Activated CD8-positive, alpha-beta memory T cell treated with anti-CD3 and anti-CD28 coated beads for 48 hours (primary cell): ENCODE measurements at places on chromosomes 2 and 18.

- DNase-seq = no peak
These were observed 96.1 kb downstream of the LTBP1 start for GRCh38 chr2:33042819-33043218.

DNA sequence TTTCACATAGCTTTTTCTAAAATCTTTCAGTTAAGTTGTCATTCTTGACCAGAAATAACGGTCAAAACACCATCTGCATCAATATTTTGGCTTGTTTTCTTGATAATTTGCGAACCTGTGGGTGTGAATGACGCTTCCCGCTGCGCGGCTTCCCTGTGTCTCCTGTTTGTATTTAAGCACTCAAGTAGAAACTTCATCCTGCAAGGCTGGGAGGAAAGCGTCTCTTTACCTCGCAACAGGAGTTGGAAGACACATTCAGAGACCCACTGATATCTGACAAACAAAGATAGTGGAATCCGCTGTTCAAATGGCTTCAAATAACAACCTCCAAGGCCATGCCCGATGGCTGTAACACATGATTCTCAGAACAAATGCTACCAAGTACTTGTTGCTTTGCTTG, 704.9 kb downstream of the DCDC2C start:
- DNase-seq = no peak

GRCh38 chr18:73636355-73636754, 511.3 kb downstream of the FBXO15 start:
- no peak for DNase-seq

DNA sequence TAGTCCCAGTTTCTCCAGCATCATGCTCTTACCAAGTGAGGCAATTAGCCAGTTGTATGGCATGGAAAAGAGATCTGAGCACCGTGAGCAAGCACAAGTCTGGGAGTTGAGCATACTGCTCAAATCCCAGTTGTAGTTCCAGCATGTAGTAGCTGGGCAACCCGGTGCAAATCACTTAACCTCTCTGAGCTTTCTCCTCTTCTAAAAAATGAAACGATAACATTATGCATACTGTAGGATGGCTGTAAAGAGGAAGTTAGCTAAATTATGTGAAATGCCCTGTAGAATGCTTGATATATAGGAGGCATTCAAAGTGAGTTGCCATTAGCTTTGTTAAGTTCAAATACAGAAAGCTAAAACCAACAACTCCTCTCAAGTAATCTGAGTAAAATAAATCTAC, 164.0 kb upstream of the ZEB2 start:
- DNase-seq = no peak

DNA sequence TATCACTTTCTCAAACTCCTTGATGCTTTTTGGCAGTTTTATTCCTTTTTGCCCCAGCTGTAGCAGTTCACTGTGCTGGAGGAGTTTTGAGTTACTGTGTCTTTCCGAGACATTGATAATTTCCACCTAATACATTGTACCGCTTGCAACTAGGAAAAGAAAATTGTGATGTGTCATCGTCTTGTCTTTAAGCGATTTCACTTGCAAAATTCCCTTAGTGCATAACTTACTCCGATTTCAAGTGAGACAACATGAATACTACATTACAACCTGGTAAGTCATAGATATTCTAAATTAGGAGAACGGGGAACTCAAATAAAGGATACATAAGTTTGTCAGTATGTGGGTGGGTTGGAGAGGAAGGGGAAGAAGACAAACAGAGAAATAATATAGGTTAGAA, 340.5 kb upstream of the KYNU start:
- DNase-seq = no peak

DNA sequence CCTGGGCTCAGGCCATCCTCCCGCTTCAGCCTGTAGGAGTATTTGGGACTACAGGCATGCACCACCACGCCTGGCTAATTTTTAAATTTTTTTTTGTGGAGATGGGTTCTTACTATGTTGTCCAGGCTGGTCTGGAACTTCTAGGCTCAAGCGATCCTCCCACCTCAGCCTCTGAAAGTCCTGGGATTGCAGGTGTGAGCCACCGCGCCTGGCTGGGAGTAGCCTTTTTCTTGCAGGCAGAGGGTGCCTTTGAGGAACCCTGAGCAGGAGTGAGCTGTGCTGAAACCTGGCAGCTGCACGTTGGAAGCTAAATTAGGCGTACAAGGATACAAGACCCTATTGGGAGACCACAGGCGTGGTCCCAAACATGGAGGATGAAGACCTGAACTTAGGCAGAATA, 8.0 kb downstream of the CTDSP1 start:
- DNase-seq = no peak

DNA sequence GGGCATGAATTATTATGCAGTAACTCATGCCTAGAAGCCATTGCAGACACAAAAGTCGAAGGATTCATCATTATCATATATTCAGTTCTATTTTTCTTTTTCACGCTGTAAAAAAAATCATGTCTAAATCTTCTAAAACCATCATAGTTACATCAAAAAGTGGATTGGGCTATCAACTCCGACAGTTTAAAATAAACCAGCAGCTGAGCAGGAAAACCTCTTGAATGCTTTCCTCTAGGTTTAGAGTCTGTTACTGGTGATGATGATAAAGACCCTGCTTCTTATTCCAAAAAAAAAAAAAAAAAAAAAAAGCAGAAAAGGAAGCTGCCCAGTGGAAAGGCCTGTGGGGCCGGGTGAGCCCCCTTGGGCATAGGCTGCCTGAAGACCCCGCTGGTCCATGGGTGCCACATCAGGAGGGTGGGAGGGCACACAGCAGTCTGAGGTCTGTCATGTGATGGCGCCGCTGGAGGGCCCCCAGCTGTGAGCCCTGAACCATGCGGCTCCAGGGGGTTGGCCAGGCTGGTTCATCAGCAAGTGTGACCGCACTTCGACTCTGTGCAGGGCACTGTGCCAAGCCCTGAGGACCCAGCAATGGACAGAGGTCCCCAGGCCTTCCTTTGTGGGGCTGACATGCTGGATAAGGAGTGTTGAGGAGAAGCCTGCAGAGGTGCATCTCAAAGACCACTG, 199.6 kb downstream of the EIPR1 start:
- no peak for DNase-seq

DNA sequence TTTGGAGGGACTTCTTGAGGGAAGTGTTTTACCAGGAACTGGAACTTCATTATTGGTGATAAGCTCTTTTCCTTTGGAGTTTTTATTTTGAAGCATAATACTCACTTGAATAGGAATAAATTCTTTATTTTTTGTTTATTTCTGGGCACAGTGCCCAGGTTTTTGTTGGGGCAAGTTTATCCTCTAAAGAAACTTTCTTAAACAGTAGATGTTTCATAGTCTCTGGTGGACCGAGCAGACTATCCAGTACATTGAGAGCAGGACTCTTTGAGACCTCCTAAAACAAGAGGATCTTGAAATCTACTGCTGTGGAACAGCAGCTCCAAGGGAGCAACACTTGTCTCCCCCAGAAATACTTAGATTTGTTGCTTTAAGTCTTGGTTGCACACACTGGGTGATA, 109.4 kb downstream of the PARD3B start:
- no peak for DNase-seq

- DNase-seq = no peak
These were observed 256.2 kb downstream of the HDAC4 start for GRCh38 chr2:239144713-239144999.

DNA sequence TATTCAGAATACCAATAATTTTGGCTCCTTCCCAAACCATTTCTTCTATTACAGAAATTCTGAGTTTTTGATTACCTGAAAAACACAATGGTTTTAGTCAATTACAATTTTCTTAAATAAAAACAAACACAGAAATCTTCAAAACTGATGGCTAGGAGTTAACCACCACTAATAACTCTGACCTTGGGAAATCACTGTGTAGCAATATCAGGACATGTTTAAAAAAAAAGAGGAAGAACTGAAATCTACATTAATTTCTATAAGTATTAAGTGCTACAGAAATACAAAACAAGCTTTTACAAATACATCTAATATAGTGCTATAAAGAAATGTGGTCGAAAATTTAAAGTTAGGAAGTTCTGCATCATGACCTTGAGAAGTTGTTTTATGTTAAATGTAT, 14.9 kb downstream of the L3MBTL4 start:
- no peak for DNase-seq

- no peak for DNase-seq
These were observed 77.8 kb upstream of the TFCP2L1 start for GRCh38 chr2:121362774-121363173.

- DNase-seq = no peak
These were observed 36.9 kb downstream of the MBP start for GRCh38 chr18:77095391-77096371.

GRCh38 chr2:601387-601698, 75.9 kb downstream of the TMEM18 start:
- no peak for DNase-seq

- DNase-seq = no peak
These were observed 1919.1 kb upstream of the PIK3C3 start for GRCh38 chr18:40035966-40036365.

GRCh38 chr2:128250229-128251025, 68.2 kb downstream of the HS6ST1 start:
- DNase-seq = no peak

DNA sequence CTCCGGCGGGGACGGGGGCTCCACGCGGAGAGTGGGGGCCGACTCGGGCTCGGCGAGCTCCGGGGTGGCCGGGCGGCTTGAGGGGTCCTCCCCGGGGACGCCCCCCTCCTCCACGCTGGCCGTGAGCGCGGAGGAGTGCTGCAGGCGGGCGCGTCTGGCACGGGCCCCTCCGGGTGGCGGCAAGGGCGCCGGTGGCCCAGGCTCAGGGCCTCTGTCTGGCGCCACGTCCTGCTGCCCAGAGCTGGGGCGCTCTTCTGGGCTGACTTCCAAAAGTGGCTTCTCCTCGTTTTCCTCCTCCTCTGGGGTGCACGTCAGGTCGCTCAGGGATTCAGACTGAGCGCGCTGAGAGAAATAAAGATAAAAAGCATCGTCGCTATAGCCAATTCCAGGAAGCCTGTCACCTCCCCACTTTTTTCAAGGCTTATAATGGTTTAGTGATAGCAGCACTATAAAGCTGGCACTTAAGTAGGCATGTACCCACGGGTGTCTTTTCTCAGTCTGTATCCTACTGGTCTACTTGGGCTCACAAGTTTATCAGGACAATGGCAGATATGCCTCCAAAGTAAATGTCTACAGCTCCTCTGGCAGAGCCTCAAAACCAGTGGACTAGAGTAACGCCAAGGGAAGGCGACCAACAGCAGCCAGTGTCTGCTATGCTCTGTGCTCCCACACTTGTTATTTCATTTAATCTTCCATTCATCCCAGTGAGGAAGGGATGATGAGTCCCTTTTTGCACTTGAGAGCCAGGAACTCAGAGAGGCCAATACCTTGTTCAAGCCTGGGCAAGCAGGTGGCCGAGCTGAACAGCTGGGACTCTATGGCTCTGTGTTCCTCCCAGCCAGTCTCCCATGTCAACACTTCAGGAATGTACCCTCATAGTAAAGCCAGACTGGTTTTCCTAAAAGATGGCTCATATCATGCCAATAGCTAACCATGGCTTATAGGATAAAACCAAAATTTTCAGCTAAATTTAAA, 92.6 kb upstream of the MGAT4A start:
- no peak for DNase-seq

DNA sequence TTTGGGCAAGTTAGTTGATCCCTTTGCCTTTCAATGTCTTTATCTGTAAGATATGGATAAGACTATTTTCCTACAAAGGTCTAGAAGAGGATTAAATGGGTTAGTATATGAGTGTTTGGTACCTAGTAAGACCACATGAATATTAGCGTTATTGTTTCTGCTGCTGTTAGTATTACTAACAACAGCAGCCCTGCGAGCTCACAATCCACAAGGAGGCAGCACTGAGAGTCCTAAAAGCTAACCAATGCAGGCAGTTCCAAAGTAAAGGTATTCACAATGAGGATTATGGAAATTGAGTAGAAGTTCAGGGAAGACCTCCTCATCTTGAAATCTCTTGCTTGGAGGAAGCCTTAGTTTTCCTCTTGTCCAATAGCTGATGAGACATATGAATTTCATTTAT, 248.9 kb downstream of the TDRD15 start:
- no peak for DNase-seq

DNA sequence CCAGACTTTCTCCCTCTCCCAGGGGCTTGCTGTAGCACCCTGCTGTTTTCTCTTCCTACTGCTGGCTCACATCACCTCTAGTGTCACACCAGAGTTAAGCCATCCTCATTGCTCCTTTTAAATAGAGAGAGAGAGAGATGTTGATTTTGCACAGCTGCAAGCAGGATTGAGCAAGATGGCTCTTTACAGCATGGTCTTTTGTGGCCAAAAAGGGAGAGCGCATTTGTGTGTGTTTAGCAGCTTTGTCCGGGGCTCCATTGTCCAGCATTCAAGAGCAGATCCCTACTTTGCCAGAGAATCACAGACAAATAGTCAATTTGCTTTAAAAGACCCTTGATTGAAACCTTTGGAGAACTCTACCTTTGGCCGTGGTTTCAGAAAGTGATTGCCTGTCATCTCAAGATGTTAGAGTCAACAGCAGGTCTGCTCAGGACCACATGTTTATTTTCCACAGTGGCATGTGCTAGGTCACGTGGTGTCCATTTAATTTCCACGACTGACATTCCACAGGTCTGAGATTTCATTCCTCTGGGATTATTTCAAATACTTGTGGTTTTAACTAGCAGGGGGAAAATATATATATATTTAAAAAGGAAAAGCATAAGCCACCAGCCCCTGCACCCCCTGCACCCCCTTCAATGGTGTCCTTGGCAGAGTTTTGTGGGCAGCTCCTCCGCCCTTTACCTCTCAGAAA, 359.9 kb upstream of the SLC14A2 start:
- no peak for DNase-seq

- no peak for DNase-seq
These were observed 341.1 kb downstream of the ARL6IP6 start for GRCh38 chr2:153059338-153060052.

- no peak for DNase-seq
These were observed 47.3 kb upstream of the SERPINE2 start for GRCh38 chr2:224086226-224086914.

DNA sequence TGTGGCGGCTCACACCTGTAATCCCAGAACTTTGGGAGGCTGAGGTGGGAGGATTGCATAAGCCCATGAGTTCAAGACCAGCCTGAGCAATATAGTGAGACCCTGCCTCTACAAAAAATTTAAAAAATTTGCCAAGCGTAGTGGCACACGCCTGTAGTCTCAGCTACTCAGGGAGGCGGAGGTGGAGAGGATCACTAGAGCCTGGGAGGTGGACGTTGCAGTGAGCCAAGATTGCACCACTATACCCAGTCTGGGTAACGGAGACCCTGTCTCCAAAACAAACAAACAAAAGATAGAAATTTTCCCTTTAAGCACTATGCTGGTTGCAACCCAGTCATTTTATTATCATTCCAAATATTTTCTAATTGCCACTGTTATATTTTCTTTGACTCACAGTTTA, 32.3 kb downstream of the NPHP1 start:
- DNase-seq = no peak

- no peak for DNase-seq
These were observed 158.4 kb downstream of the RNF152 start for GRCh38 chr18:61734396-61734795.
